ENCODE measurements at places on chromosomes 1 and 21.

DNA sequence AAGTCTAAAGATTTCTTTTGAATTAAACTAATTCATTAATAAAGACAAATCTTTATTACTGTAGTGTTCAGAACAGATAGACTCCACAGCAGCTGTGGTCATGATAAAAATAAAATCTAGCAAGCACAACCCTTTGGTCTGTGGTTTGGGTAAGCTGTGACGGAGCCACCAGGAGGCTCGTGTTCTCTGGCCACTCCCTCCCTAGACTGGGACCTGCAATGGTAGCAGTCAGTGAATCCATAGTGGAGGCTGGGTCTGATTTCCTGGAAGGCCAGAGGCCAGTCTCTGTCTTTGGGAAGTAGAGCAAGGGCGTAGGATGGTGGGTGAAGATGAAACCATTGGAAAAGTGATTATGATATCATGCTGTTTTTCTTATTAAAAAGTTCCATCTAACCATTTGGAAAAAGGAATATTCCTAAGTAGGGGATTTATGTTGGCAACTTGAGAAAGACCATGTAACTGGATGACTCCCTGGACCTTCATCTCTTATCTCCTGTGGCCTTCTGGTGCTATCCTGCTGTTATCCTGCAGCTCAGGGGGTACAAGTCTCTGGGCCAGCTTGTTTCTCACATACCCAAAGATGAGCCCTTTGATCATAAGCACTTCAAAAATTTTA is 39.0 kb downstream of the TENT5C start:
- DNase-seq: no peak

DNA sequence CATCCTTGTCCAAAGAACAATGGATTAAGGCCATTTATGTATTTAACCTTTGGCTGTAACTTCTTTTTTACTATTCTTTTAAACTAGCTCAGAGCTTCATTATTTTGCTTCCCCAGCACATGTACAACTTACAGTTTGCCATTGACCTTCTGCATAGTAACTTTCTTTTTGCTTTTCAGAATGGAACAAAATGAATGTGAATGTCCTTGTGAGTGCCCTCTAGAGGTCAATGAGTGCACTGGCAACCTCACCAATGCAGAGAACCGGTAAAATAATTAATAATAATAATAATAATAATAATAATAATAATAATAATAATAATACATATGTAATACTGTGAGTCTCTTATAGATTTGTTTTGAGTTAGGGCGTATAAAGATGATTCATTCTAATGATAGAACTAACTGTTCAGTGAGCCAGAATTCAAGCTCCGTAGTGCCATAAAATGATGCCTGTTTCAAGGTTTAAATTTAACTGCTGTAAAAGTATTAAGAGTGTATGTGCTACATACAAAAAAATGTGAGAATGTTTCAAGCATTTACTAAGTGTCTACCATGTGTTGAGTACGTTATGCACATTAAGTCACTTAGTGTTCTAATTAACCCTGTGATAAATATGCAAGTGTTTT is 69.0 kb upstream of the RAVER2 start:
- DNase-seq: no peak

GRCh38 chr1:12314333-12314903 is 84.6 kb downstream of the VPS13D start:
- DNase-seq: no peak

DNA sequence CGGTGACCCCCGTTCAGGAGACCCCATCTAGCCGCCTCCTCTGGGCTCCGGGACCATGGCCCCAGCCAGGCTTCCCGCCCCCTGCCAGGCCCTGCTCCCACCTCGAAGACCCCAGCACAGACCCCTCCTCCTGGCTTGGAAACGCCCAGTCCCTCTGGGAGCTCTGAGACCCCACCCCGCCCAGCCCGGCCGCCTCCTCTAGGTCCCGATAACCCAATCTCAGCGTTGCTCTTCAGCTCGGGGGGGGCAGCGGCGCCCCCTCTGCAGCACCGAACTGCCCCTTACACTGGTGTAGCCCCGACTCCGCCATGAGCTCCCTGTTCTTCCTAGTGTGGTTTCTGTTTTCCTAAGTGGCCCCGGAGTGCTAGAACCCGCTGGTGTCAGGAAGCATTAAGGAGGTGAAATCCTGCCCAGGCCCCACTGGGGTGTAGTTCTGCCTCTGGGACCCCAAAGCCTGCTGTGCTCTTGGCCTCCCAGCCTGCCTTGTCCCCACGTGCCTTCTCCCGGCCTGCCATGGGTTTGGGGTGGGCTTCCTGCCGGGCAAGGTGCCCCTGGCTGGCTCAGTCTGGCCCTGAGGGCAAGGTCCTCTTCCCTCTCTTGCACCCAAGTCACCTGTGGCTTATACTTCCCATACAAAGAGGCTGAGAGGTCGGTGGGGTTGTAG is 10.7 kb upstream of the MMEL1 start:
- no peak for DNase-seq

DNA sequence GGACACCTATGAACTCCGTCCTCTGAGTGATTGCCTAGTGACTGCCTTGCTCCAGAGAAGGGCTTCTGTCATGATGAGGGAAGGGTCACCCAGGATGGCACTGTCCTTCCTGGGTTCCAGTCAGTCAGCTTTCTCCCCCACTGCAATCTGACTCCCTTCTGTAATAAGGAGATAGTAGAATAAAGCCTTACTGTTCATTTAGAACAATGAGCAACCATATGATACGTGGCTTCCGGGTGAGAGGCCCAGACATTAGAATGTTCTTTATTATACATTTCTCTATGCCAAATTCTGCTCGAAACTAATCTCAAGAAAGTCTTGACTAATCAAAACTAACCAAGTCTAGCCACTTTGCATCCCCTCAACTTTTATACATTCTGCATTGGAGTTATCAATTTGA is 8.5 kb upstream of the MTMR11 start:
- DNase-seq: no peak

DNA sequence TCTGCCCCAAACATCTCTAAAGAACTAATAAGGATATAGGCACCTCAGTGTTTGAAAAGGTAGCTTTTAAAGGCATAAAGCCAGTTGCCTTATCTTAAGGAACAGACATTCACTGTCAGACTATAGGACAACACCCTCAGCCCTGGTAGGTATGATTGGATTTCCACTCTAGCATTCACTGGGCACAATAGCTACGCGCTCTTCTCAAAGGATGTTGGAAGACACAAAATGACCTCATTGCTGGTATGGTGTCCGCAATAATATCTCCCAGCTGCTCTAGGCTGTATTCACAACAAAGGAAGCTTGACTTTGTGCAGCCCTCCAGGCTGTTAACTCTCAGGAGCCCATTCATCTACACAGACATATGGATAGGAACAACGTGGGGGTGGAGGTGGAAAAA is 119.4 kb upstream of the CXADR start:
- no peak for DNase-seq

GRCh38 chr1:48194801-48195200 is 27.7 kb upstream of the SLC5A9 start:
- no peak for DNase-seq

All from aorta (tissue), 5 donors.